ENCODE measurements at places on chromosomes 7 and 10.

GRCh38 chr7:90726623-90727022 is 130.5 kb downstream of the CDK14 start:
- DNase-seq: no peak

DNA sequence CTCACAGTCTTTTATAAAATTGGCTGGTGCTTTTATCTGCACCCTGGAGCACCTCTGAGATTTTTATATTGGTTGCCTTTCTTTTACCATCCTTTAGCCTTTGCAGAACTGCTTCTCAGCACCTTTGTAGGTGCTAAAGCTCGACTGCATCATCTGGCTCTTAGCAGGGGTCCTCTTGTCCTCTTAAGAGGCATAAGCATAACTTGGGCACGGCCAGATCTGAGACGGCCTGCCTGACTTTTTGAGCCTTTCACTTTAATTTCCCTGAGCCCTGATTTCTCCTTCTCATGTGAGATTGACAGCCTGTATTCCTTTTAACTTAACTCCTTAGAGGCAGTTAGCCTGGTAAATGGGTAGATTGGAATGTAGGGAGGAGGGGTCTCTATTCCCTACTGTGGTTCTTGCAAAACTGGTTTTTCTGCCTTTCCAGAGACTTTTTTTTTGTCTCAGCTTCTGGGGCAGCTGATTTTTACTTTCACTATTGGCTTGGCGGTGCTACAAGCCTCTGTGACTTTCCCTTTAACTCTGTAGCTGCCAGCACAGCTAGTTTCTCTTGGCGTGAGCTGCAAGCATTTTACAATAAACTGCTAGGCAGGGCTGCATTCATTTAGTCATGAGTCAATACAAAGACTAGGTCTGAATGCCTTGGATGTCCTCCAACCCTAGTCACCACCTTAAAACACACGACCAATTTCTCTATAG is 24.0 kb downstream of the ZPBP start:
- DNase-seq: peak; percentile 39

GRCh38 chr10:90308223-90308622 is 549.6 kb downstream of the HTR7 start:
- no peak for DNase-seq

DNA sequence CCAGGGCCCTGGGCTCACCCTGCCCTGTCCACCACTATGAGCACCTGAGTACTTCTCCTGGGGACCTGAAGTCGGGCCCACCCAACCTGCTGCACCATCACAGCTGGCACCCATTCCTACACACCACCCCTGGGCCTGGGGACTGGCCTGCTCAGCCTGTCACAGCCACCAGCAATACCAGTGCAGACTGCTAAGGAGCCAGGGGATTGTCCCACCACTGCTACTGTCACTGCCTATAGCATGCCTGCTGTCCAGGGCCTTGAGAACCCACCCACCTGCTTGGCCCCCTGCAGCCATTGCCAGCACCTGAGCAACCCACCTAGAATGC is 624.8 kb upstream of the FOXK1 start:
- DNase-seq: no peak

DNA sequence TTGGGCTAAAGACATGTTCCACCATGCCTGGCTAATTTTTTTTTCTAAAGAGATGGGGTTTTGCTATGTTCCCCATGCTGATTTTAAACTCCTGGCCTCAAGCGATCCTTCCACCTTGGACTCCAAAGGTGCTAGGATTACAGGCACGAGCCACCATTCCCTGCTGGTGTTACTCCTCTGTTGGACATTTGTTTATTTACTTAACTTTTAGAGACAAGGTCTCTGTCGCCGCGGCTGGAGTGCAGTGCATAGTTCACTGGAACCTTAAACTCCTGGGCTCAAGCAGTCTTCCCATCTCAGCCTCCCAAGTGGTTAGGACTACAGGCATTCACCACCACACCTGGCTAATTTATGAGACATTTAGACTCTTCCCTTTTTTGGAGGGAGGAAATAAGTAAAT is 38.9 kb downstream of the CCAR1 start:
- DNase-seq: no peak

DNA sequence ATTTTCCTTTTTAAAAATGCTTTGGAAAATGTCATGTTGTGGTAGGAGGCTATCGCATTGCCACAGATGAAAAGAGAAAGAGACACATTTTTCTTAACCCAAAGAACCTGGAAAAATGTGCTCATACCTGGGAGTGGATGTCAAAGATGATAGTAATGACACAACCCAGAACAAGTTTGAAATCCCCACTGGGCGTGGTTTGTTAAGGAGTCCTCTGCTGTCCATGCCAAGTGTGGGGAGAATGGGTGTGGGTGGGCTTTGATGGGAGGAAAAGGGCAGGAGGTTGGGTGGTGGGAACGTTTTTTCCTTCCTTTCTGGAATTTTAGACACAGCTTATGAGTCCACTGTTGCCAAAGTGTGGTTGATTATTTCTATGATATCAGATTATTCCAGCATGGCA is 10.9 kb downstream of the OPTN start:
- DNase-seq: no peak

DNA sequence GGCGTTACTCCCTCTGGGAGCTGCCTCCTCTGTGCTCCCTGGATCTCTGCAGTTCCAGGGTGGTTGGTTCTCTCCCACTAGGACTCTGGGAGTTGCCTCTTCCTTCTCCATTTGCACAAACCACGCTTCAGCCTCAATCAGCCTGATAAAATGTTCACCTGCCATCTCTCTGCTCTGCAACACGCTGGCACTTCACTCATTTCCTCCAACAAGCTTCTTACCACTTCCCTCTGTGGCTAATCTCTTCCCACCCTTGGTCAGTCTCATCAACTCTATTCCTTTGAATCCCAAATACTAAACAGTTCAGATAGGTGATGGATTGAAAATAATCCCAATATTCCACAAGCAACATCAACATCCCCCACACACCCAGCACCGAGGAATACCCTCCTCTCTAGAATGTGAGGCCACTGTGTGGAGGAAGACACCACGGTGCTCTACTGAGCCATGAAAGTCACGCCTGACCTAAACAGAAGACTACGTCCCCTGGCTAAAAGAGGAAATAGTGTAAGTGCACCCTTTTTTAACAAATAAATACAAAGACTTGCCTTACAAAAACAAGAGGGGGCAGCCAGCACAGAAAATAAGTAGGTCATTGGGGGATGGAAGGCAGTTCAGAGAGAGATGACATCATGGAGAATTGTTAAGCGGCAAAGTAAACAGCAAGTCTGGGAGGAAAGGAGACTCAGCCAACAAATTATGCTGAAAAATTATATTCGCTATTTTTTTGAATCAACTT is 1.9 kb upstream of the FAM170B start:
- DNase-seq: no peak

- no peak for DNase-seq
Observed at GRCh38 chr7:117592011-117592635, 112.3 kb downstream of the CFTR start.

GRCh38 chr10:98086837-98087708 is 47.4 kb upstream of the R3HCC1L start:
- no peak for DNase-seq

- no peak for DNase-seq
Observed at GRCh38 chr7:137590071-137590755, 246.7 kb upstream of the PTN start.

DNA sequence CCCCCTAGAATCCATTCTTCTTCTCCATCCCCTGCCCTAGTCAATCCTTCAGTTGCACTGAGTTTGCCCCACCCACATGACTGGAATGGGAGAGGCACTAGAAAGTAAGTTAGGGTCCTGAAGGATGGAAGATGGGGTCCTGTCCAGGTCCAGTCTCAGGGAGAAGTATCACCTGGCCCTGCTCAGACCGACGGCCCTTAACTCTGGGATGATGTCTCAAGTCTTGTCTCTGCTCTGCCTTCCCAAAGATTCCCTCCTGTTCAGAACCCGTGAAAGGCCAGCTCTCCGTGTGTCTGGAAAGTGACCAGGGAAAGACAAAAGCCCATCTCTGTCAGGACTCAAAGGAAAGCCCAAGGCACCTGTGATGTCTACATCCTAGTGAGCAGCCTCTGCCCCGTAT is 88.8 kb downstream of the OAT start:
- no peak for DNase-seq

DNA sequence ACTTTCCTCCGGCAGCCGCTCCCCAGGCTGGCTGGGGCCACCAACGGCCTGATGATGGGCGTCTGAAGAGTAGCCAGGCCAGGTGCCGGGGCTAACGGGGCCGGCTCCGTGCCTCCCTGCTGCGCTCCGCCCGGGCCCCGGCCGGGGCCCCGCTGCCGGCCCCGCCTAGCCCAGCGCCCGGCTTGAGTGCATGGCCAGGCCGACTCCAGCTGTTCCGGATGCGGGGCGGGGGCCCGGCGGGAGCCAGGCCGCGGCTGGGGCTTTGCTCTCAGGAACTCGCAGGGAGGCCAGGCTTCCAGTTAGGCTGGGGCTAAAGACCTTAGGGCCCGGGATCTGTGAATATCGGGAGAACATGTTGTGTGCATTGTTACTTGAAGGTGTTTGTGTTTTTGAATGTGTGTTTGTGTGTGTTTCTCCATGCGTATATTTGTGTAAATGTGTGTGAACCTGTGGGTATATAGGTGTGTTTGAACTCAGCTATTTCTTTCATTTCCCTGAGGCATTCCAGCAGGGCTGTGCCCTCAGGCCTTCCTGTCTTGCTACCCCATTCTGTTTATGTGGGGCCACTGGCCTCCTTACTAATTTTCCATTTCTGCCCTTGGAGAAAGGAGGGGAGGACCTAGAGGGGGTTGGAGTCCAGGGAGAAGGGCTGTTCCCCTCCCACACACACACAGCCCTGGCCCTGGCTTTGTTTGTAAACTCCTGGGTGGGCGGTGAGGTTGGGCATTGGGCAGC is 1.1 kb upstream of the LBX1 start:
- no peak for DNase-seq

DNA sequence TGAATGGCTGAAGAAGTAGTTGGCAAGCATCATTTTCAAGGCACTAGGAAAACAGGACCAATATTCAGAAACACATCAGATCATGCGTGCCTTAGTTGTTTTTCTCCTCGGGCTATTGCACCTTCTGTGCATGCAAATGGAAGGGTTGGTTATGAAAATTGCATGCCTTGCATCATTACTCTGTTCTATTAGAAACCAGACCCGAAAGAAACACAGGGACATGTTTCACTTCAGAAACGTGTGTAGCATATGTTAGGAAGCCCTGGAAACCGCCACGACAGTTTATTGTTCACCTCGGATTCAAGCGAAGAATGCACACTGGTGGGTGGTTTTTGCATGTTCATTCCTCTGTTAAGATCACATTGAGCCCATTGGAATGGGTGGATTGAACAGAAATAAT is 214.7 kb downstream of the FRMD4A start:
- DNase-seq: no peak

GRCh38 chr10:71309919-71310318 is 9.1 kb upstream of the SLC29A3 start:
- DNase-seq: no peak

DNA sequence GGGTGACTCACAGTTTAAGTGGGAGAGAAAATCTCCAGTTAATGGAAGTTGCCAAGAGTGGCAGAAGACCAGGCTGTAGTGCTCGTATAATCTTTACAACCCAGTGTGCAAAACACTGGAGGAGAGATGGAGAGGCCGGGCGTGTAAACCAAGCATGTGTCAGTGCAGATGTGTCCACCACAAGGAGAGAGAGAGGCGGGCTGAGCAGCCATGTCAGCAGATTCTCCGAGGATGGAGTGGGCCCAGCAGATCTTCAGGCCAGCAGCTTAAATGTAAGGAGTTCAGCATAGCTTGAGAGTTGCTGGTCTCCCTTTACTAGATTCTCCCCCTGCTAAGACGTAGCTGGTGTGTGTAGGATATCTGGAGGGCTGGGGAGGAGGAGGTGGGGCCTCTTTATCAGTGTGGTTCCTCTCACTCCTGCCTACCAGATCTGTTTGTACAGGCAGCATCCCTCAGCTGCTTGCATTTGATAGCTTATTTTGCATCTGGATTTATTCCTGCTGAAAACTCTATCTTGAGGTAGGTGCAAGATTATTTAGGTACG is 13.7 kb downstream of the BPGM start:
- no peak for DNase-seq

DNA sequence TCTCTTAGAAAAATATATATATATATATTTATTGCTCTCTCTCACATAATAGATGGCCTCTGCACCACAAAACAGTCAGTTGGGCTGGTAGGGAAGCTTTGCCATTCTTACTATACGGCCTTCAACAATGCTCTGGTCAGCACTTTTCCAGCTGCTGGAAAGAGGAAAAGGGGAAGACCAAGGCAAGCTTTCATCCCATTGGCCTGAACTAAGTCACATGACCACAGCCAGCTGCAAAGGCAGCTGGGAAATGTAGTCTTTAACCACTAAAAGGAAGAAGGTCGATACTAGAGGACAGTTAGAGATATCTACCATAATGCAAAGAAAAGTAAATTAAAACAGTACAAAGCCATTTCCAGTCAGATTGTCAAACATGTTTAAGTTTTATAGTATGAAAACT is 58.4 kb upstream of the MACROH2A2 start:
- DNase-seq: peak; percentile 20

DNA sequence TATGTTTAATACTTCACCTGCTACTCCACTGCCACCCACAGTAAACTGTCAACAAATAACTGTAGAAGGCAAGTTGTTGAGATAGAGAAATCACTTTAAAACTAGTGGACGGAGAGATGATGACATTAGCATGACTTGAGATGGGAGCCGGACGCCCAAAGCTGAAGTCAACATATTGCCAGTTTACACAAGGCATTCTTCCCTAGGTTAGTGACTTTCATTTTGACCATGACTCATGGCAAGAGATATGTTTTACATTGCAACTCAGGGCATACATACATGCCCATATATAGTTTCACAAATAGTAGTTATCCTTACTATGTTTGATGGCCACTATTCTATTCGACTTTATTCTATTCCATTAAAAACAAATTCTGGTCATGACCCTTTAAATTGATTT is 296.6 kb downstream of the PLXNA4 start:
- DNase-seq: no peak

- peak; percentile 37 for DNase-seq
Observed at GRCh38 chr7:151626422-151627115, 106.9 kb upstream of the RHEB start.

GRCh38 chr7:140223515-140224221 is 46.9 kb upstream of the KDM7A start:
- DNase-seq: no peak
